ENCODE measurements at places on chromosomes 3 and 15. TPM values are rescaled to one million over a fixed set of nuclear protein-coding genes. Genes with fewer than 3 reads are reported as not detected.

Gene MST1R
- total RNA-seq, result 0.58 TPM

Gene B4GALT4
- total RNA-seq, result 18.2 TPM

Gene PLSCR2
- total RNA-seq, result not detected

Gene SPINT1
- total RNA-seq, result 0.54 TPM

Gene BFSP2
- not detected for total RNA-seq

Gene SKOR1
- total RNA-seq, result 1.8 TPM

Gene TBL1XR1
- total RNA-seq, result 68.4 TPM

Gene ZBTB47
- 0.24 TPM for total RNA-seq

Gene ROPN1
- not detected for total RNA-seq

Gene TMCO5A
- total RNA-seq, result not detected

Gene FBXW12
- not detected for total RNA-seq

Gene EDEM1
- total RNA-seq, result 88.9 TPM

Gene CD96
- total RNA-seq, result 218 TPM

Gene MYO1E
- 2.2 TPM for total RNA-seq

Gene MEX3B
- 3.7 TPM for total RNA-seq

Gene MRPL47
- 37.8 TPM for total RNA-seq

Gene GP9
- total RNA-seq, result not detected

Gene ITGB5
- total RNA-seq, result not detected

Gene DAZL
- not detected for total RNA-seq

Gene IL17RB
- not detected for total RNA-seq

Gene SPESP1
- total RNA-seq, result not detected

Gene BOC
- not detected for total RNA-seq

Gene AADACL2
- total RNA-seq, result not detected

Gene ANKUB1
- total RNA-seq, result not detected

Gene ERC2
- not detected for total RNA-seq

Gene LRTM1
- not detected for total RNA-seq

Gene PEAK1
- total RNA-seq, result 12.4 TPM

Gene MESP2
- total RNA-seq, result not detected

Gene DUOX1
- not detected for total RNA-seq

Gene ZNF385D
- not detected for total RNA-seq

Gene LMAN1L
- total RNA-seq, result not detected

Gene CCR2
- 0.62 TPM for total RNA-seq

Gene SCAMP5
- 0.71 TPM for total RNA-seq

Gene SAMD7
- not detected for total RNA-seq

Gene FMN1
- total RNA-seq, result 0.19 TPM

Gene ANKRD63
- total RNA-seq, result not detected

Gene PLA2G4E
- not detected for total RNA-seq

Gene SOX14
- total RNA-seq, result not detected

Gene C3orf80
- total RNA-seq, result not detected

Gene MESP1
- total RNA-seq, result 0.19 TPM

Gene NR2E3
- not detected for total RNA-seq

Gene EHHADH
- 0.28 TPM for total RNA-seq

Gene BBX
- 77.9 TPM for total RNA-seq

Gene SPCS1
- total RNA-seq, result 58.5 TPM

Gene ROBO2
- total RNA-seq, result not detected

Gene UTS2B
- not detected for total RNA-seq

Gene KLHL24
- total RNA-seq, result 180 TPM

Gene CYP8B1
- not detected for total RNA-seq

Gene PTX3
- total RNA-seq, result not detected

Gene P2RY14
- 0.47 TPM for total RNA-seq

Gene GPR156
- total RNA-seq, result not detected

Gene TRPC1
- 3.4 TPM for total RNA-seq
